Activated T-cell treated with anti-CD3 and anti-CD28 coated beads for 4 hours (primary cell): ENCODE measurements at places on chromosomes 5 and 9.

DNA sequence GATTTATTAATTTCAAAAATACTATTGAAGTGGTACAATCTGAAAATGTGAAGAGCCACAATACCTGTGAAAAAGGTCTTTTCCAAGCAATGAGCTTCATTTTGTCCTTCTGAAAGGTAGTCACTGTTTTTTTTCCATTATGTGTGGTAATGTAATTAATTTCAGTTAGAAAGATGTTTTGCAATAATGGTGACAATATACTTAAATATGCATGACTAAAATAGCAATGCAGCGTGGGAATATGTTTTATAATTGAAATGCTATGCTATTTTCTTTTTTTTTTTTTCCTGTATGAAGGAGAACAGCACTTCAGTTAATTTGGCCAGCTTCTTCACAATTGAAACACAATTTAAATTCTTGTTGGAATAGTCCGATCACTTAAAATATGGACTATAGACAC, 41.9 kb downstream of the NPR3 start:
- DNase-seq = no peak

DNA sequence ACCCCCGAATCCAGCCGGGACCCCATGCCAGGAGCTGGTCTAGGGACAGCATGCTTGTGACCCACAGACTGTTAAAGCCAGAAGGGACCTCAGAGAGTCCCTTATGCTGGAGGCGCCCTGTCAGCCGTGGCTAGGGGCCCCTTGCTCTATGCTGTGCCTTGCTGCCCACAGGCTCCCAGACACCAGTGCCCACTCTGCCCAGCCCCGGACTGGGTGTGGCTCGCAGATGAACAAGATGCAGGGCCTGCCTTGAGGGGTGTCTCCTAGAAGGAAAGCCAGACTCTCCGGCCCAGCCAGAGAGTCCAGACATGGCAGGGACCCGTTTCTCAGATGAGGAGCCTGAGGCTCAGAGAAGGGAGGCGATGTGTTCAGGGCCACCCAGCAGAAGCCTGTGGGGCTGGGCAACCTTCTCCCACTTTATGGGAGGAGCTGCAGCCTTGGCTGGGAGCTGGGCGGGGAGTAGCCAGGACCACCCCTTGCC, 85.7 kb downstream of the LMX1B start:
- no peak for DNase-seq

DNA sequence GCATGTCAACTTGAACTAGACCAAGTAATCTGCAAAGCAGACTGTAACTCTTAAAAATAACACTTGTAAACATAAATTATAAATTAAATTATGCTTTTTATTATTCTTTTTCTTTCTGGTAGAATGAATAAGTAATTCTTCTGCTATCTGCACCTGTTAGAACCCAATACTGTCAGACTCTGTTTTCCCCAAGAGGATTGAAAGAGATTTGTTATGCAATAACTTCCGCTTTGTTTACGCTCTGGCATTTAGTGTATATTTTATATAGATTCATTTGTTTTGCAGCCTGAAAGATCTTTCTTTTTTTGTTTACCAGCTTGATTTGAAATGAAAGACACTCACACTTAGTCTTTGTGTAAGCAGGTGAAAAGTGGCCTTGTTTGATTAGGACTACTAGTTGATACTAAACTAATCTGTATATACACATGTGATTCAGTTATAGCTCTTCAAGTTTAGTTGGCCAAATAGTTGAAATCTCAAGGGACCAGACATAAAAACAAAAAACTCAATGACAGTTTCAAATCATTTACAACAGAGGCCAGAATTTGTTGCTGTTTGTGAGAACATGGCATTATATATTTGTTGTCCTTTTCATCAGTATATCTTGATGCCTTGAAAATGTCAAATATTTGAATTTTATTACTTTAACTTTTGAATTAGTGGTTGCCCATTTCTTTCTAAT, 155.8 kb downstream of the PBX3 start:
- no peak for DNase-seq

GRCh38 chr5:10304932-10305331, 2.8 kb downstream of the CMBL start:
- DNase-seq = no peak

DNA sequence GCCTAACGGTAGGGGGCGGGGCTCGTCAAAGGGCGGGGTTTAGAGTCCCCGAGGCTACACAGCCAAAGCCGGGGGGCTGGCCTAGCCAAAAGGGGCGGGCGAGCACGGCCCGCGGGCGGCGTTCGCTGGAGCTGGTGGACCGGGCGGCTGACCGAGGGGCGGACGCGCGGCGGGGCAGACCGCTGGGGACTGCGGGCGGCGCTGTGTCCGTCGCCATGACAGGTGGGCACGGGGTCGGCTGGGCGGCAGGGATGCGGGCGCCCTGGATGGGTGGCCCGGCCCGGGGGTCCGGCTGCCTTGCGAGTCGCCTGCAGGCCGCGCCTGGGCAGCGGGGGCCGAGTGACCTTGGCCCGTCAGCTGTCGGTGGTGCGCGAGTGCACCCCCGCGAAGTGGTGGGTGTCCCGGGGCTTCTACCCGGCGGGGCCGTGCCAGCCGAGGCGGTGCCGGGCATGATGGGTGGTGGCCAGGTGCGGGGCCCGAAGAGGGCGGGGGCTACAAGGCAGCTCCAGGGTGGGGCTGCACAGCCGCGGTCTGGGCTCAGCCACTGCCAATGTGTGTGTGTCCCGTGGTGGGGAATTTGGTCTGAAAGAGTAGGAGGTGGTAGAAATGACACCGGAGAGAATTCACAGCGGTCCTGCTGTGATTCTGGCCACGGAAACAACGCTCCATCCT, at the start of gene CARD19:
TSS of gene CARD19 (plus strand) at position 87 of the 672 bp plus-strand sequence. CDS start at position 216, 129 bp downstream.
- DNase-seq = no peak

DNA sequence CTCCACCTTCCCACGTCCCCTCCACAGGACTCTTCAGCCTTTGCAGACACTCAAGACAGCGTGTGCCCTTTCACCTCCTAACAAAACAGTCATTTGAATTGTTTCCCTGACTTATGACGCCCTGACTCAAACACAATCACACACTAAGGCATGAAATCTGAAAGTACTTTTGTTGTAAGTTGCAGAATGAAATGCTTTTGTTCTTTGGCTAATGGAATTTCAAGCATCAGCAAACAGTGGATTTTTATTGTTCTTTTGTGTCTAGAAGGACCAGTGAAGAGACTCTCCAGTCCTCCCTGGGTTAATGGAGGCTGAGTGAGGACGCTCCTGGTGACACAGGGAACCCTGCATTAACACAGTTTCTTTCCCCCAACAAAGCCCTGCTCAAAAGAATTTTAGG, 380.1 kb downstream of the CTNND2 start:
- DNase-seq = no peak

- DNase-seq = no peak
Measured at GRCh38 chr5:3428334-3428733, 167.3 kb upstream of the IRX1 start.

- DNase-seq = no peak
Measured at GRCh38 chr9:111645806-111646205, 14.7 kb downstream of the DNAJC25 start.

DNA sequence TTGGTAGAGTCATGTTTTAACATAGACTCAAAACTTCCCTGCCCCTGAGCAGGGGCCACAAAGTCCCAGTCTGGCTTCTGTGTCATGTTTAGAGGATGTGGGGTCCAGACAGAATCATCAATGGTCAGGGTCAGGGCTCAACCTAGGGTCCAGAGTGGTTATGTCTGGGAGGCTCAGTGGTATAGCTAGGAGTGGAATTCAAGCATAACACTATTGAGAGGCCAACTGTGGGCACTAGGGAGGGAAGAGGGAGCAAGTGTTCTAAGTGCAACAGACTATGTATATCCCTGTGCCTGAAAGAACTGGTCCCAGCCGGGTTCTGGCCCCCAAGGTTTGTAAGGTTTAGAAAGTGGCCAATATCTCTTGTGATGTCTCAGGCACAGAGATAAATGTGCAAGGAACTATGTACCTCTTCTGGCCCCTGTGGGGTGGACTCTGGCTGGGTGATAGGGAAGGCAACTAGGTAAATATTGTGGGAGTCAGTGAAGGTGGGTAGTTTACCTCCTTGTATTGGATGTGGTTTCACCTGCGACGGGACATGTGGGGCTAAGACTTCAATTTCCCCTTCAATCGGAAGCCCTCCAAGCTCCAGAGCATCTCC, 14.0 kb downstream of the MYORG start:
- no peak for DNase-seq

DNA sequence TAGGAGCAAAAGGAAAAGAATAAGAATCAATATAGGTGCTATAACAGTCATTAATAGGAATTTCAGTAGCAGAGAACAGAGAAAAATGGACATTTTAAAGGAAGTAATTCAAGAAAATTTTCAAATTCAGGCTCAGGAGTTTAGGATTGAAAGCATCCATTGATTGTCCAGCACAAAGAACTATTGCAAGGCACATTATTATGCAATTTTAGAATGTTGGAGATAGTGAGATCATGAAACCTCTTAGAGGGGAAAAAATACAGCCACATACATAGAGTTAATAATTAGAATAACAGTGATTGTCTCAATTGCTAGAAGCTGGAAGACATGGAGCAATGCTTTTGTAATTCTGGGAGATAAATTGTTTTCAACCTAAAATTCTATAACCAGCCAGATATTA, 31.5 kb downstream of the CNTLN start:
- DNase-seq = no peak

GRCh38 chr9:116715751-116716150, 28.6 kb downstream of the TRIM32 start:
- no peak for DNase-seq

DNA sequence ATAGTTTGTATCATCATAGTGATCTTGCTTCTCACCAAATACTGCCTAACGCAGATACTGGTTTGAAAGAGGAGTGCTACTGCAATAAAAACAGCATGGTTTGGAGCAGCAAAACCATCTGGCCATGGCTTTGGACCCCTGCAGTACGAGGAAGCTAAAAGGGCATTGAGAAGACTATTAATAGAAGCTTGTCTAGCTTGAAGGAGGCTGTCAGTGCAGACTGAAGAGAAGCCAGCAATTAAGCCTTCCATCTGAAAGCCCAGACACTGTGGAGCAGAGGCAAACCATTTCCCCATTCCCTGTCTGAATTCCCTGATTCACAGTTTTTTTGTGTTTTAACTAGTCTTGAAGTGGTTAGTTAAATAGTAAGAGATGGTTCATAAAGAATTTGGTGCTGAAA, 281.6 kb downstream of the PTPRD start:
- DNase-seq = no peak

DNA sequence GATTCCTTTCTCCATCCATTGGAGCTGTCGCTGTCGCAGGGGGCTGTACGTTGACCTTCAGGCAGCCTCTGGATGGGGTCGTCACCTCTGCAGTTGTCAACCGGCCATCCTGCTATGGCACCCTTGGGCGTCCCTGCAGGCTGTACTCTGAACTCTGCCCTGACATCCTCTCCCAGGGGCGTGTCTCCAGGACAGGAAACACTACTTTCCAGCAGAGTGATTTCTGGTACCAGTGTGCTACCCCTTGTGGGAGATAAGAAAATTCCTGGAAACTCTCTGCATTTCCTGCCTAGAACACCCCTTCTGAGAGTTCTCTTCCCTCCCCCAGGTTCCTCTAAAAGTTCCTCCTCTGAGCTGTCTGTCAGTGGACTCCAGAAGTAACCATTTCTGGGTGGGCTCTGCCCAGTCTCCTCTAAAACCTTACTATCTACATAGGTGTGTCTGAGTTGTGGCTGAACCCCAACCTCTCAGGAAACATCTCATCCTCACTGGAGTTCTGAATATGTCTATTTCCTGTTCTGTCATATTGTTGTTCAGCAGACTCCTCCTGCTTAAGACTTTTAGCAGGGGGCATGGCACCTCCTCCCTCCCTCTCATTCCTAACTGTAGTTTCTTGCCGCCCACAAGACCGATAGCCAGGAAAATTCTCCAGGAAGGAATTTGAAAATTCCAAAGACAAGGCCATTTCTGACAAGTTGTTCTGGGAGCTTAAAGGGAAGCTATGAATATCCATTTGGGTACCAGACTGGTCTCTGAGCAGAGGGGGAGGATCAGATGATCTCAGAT, 145.3 kb upstream of the RASEF start:
- no peak for DNase-seq

GRCh38 chr5:160843240-160843639, 8.8 kb downstream of the ATP10B start:
- no peak for DNase-seq

GRCh38 chr5:173733831-173734501, 117.5 kb upstream of the BOD1 start:
- no peak for DNase-seq

DNA sequence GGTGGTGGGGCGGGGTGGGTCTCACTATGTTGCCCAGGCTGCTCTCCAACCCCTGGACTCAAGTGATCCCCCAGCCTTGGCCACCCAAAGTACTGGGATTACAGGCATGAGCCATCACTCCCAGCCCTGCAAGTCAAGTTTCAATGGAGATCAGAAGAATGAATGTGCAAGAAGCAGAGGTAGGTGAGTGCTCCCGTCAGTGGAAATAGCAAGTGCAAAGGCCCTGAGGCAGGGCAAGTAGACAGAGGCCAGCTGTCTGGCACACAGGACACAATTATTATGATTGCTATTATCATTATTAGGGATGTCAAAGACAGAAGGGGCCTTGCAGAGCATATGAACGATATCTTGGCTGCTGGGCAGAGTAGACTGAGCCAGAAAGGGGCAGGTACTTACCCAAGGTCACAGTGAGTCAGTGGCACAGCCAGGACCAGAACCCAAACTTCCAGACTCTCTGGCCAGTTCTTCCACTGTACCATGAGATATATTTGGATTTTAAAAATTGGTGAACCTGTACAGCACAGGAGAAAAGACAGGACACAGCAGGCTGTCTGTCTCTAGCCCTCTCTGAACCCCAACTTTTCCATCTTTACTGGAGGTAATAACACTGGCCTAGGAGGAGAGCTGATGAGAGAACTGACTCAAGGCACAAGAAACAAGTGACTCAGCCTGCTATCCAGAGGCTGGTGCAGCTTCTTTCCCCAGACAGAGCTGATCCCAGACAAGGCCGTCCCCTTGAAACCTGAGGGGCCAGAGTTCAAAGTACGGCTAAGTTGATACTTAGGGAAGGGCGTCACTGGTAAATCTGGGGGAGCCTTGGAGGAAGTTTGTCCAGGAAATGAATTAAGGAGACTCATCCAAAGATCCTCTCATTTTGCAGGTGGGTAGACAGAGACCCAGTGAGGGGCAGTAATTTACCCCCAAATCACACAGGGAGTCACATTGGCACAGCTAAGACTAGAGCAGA, 1.4 kb downstream of the HDHD3 start:
- no peak for DNase-seq

GRCh38 chr5:180629831-180630382, 19.5 kb downstream of the FLT4 start:
- DNase-seq = no peak

GRCh38 chr9:4224181-4224580, 75.7 kb downstream of the GLIS3 start:
- DNase-seq = no peak
